ENCODE measurements at places on chromosomes 4 and X.

GRCh38 chr4:1842993-1843448 is 12.9 kb downstream of the LETM1 start:
- DNase-seq = peak; percentile 90

DNA sequence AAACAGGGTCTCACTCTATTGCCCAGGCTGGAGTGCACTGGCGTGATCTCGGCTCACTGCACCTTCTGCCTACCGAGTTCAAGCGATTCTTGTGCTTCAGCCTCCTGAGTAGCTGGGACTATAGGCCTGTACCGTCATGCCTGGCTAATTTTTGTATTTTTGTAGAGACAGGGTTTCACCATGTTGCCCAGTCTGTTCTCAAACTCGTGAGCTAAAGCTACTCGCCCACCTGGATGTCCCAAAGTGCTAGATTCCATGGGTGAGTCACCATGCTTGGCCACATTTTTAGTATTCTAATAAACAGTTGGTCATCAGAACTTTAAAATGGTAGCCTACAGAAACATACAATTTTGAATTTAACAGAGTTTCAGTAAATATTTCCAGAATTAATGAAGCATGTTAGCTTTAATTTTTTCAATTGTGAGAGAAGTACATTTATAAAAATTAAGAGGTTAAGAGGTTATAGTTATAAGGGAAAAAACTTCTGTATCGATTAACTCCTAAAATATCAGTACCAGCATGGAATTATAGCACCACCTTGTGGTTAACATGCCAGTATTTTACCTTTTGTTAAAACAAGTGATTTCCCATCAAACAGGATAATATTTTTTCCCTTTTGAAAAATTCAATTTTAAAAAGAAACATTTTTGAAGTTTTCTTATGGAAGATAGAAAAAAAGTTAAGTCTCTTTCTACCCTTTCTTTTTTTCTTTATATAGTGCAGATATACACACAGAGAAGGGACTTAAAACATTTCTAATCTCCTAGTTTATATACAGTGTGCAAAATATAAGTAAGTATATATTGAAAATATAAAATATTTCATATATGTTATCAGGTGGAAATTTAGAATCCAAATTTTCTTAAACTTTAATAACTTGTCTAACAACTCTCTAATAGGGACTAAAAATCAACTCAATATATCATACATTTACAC is 35.4 kb downstream of the CEP44 start:
- peak; percentile 66 for DNase-seq

DNA sequence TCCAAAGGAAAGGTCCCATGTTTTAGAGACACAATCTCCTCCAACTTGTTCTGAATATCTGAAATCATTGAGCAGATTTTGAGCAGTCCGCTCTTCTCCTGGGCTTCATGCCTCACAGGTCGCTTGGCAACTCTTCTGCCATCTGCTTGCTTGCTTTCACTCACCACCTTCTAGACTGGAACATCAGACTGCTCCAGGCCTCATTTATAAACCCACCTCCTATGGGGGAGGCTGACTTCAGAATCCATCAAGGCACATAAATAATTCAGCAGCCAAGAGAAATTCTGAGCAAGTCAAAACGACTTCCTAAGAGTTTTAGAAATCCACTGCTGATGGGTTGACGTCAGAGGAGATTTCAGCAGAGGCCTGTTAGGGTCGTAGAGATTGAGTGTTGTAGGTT is 64.1 kb downstream of the FAM184B start:
- no peak for DNase-seq

DNA sequence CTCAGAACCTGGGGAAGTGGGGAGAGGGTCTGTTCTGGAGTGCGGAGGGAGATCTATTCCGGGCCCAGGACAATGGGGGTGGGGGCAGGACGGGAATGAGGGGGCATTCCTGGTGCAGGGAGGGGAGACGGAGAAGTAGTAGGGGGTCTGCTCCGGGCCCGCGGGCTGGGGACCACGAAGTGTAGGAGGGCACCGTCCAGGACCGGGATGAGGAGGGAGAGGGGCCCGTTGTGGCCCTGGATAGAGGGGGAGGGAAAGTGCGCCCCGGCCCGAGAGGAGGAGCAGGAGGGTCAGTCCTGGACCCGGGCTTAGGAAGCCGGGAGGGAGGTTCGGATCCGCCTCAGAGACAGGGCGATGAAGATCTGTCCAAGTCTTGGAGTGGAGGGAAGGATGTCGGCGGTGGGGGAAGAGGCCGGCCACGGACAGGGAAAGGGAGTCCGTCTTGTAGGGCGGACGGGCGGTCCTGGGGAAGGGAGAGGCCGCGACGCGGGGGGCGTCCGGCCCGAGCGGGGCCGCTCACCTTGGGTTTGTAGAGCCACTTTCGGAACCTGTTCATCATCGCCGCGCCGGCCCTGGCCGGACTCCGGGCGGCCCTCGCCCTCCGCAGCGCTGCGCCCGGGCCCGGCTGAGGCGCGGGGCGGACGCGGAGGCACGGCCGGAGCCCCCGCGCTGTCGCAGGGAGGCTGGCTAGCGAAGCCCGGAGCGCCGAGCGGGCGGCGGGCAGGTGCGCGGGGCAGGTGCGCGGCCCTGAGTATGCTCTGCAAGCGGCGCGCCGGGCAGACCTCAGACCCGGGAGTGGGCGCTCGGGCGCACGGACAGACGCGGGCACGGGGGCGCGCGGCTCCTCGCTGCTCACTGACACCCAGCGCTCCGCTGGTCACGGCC is at the start of gene ZFYVE28:
TSS of gene ZFYVE28 (minus strand) at position 881 of the 885 bp plus-strand sequence. CDS start at position 559, 322 bp downstream.
- no peak for DNase-seq

GRCh38 chr4:55270481-55270880 is 75.6 kb upstream of the SRD5A3 start:
- no peak for DNase-seq
